ENCODE measurements at places on chromosomes 2 and 18.

GRCh38 chr2:46493971-46494250, 14.5 kb downstream of the TMEM247 start:
- DNase-seq, result no peak

DNA sequence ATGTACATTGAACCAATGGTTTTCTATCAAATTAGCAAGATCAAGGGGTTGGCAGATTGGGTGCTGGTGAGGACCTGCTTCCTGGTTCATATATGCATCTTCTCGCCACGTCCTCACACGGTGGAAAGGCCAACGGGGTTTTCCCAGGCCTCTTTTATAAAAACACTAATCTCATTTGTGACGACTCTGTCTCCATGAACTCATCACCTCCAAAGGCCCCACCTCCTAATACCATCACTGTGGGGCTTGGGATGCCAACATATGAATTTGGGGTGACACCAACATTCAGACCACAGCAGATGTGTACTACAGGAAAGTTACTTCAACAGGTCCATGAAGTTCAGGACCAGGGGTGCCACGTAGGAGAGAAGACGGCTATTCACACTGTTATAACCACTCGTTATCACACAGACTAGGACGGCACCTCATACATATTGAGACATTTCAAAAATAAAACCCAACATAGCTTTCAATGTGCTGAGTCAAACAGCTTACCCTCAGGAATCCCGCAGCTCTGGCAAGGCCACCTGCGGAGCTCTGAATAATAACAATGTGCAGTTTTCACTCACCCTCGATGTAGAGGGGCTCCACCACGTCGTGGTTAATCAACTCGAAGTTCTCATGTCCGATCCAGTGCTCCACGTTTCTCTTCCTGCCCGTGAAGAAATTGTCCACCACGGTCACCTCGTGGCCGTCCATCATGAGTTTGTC, 49.3 kb downstream of the UXS1 start:
- peak; percentile 47 for DNase-seq

DNA sequence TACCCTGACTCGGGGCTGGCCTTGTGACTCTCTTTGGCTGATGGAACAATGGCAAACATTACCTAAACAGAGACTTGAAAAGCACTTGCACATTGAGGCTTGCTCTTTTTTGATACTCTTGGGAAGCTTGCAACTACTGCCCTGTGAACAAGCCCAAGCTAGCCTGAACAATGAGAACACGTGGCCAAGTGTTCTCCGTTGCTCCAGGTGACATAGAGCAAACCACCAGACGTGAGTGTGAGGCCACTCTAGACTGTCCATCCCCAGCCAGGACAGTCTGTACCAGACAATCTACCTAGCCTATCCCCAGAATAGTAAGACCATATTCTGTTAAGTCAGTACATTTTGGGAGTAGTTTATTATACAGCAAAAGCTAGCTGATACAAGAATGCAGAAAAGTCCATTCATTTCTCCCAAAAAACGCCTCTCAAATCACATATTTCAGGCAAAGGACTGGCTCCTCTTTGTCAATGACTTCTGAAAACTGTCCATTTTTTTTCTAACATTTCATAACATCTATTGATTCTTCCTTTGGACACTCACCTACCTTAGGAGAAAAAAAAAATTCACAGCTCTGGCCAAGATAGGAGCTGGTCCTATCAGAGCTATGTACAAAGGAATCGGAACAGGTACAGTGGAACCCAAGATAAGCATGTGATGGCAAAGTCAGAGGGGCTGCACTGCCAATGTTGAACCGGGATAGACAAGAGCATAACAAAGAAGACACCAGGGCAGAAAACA, 142.1 kb upstream of the PKDCC start:
- no peak for DNase-seq

GRCh38 chr2:220259662-220260061, 632.2 kb downstream of the SLC4A3 start:
- no peak for DNase-seq

DNA sequence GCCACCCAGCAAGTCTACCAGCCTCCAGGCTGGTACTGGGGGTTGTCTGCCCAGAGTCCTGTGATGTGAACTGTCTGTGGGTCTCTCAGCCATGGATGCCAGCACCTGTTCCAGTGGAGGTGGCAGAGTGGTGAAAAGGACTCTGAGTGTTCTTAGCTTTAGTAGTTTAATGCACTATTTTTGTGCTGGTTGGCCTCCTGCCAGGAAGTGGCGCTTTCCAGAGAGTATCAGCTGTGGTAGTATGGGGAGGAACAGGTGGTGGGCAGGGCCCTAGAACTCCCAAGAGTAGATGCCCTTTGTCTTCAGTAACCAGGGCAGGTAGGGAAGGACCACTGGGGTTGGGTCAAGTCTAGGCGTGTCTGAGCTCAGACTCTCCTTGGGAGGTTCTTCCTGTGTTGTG, 356.7 kb downstream of the STK39 start:
- no peak for DNase-seq

DNA sequence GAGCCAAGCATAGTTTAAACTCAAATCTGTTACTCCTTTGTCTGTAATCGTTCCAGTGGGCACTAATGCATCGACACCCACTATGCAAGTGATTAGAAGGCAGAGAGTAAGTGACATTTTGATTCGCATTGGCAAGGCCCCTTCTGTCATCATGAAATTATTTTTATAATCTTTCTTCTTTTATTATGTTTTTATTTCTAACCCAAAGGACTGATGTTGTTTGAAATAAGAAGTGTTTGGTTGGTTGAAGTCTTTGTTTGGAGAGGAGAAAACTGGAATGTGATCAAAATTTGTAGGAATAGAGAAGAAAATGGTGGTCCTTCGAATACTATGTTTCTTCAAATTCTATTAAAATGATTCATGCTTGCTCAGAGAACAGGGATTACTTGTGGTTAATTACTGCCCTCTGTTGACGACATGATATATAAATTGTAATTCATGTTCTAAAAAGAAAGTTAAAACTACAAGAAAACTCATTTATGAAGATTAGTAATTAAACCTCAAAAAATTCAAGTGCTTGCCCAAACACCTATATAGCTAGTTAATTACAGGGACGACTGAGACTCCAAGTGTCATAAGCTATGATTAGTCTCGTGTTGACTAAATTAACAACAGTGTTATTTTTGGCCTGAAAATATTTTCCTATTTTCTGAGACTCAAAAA, 26.4 kb upstream of the TFPI start:
- DNase-seq, result no peak

GRCh38 chr2:45743531-45744396, 92.3 kb downstream of the PRKCE start:
- no peak for DNase-seq

DNA sequence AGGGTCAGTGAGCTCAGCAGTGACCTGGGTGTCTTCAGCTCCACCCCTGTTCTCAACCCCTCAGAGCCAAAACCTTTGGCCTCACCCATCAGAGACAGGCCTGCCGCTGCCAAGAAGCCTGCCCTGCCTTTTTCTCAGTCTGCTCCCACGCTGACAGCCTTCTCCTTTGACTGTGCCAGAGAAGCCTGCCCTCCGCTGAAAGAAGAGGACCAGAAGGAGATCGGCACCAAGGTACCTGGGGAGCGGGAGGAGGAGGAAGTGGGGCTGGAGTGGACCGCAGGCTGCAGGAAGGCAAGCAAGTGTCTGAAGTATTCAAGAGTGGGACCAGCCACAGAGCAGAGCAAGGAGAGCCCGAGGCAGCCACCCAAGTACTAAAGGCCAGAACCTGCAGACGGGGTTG, 33.2 kb downstream of the TOGARAM2 start:
- no peak for DNase-seq

- DNase-seq, result no peak
Observed at GRCh38 chr2:25814681-25815080, 63.6 kb downstream of the ASXL2 start.

DNA sequence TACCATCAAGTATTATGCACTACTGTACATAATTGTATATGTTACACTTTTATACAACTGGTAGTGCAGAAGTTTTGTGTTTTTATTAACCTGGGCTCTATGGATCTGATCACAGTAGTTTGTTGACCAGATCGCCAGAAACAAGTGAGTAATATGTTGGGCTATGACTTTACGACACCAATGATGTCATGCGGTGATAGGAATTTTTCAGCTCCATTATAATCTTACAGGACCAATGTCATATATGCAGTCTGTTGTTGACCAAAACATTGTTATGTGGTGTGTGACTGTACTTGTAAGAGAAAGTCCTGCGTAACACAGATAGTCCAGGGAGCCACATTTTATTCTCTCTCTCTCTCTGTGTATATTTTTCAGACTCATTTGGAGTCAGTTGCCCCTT, 4.5 kb upstream of the ACOXL start:
- DNase-seq, result no peak

DNA sequence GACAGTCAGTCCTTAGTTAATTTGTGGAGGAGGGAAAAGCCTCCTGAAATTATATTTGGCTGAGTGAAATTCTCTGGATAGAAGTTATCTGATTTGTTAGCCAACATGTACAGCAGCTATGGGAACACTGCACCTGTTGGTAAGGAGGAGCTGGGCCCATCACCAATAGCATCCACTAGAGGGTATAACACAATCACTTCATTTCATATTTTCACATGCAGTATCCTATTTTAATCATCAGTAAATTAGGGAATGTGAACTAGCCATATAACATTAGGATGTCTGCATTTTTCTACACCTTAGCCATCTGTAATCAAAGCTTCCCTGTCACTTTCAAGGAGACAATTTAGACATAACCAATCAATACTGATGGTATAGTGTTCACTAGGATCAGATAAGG, 818.4 kb upstream of the CDH2 start:
- no peak for DNase-seq

DNA sequence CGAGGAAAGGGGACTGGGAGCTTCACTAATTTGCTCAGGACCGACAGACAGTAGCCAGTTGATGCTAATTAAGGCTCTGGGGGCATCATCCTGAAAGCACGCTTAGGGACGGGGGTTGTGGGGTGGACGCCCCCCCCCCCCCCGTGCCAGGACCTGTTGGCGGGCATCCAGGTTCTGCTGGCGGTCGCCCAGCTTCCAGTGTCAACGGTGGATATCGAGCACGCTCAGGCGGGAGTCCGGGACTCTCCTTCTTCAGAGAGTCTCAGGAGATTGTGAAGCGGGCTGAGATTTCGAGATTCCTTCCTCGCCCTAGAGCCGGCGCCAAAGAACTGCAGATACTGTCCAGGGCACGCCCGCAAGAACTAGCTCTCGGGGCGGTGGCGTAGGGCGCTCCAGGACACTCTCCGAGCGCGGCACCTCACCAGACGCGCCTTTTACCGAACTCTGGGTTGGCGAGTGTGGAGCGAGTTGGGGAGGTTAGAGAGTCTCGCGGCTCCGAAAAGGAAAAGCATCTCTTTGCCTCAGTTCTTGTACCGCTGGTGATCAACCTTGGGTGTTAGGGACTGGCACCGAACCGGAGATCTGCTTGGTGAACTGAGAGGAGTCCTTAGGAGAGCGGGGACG, 5.6 kb downstream of the RAX start:
- no peak for DNase-seq

DNA sequence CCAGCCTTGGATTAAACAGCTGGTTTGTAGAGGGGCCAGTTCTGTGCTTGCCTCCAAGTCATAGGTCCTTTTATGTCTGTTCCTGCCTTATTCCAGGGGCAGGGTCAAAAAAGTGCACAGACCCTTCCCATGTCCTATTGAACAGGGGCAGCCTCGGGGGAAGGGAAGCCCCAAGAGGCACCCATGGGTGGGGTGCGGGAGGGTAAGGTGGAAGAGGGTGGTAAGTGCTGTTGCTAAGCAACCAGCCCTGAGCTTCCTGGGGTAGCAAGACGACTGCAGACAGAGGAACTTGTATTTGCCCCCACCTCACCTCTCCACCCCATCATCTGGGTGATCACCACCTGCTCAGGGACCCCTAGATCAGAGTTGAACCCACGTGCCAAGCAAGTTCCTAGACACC, 7.7 kb downstream of the DNMT3A start:
- no peak for DNase-seq

GRCh38 chr2:39659765-39660611, 5.7 kb upstream of the TMEM178A start:
- no peak for DNase-seq

GRCh38 chr18:57207124-57207916, 60.4 kb downstream of the BOD1L2 start:
- no peak for DNase-seq

DNA sequence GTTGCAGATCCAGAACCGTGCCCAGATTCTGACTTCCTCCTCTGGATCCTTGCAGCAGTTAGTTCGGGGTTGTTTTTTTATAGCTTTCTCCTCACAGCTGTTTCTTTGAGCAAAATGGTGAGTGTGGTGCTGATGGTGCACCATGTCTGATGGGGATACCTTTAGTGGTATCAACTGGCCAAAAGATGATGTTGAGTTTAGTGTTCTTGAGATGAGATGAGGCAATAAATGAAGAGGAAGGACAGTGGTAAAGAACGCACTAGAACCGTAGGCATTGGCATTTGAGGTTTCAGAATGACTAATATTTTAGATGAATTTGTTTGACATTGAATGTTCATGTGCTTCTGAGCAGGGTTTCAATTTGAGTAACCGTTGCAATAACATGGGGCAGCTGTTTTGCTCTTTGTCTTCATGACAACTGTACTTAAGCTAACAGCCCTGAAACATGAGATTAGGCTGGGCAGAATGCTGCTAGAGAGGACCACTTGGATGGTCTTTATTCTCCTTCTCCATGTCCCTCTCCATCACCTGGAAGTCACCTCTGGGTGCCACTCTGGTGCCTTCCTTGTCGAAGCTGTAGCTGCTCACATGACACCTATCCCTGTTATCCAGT, 3.9 kb downstream of the CTLA4 start:
- peak; percentile 64 for DNase-seq

DNA sequence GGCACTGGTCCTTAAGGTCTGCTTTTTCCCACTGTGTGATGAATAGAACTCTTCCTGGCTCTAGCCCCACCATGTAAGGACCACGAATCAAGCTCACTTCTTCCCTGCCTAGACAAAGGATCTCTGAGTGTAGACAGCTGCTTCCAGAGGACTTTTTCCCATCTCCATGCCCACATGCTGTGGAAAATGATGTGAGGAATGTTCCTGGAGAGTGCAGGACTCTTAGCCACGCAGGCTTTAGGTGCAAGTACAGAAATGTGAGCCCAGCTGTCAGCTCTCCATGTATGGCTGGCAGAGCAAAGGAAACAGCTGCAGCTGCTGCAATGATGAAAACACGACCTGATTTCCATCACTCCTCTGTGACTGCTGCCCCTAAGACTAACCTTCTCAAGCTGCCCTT, 35.5 kb downstream of the NXPH2 start:
- DNase-seq, result no peak

DNA sequence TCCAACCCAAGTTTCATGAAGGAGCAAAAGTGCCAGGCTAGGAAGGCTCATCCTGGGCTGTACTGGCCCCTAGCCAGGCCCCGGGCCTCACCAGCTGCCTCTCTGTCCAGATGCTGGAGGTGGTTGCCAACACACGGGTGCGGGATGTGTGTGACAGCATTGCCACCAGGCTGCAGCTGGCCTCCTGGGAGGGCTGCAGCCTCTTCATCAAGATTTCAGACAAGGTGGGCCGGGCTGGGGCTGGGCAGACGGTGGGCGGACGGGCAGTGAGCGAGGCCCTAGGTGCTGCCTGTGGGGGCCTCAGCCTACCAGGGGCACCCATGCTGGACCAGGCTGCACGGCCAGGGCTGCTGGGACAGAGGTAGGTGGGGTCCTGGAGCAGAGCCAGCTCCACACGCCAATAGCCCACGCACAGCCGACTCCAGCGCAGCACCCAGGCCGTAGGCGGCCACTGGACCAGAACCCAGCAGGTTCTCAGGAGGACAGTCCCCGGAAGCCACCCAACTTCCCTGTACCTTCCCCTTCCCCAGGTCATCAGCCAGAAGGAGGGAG, 11.8 kb upstream of the GPR17 start:
- no peak for DNase-seq
